ENCODE measurements at places on chromosomes 11 and 22.

GRCh38 chr22:47928631-47929030 lies 1166.2 kb downstream of the TBC1D22A start:
- no peak for DNase-seq

DNA sequence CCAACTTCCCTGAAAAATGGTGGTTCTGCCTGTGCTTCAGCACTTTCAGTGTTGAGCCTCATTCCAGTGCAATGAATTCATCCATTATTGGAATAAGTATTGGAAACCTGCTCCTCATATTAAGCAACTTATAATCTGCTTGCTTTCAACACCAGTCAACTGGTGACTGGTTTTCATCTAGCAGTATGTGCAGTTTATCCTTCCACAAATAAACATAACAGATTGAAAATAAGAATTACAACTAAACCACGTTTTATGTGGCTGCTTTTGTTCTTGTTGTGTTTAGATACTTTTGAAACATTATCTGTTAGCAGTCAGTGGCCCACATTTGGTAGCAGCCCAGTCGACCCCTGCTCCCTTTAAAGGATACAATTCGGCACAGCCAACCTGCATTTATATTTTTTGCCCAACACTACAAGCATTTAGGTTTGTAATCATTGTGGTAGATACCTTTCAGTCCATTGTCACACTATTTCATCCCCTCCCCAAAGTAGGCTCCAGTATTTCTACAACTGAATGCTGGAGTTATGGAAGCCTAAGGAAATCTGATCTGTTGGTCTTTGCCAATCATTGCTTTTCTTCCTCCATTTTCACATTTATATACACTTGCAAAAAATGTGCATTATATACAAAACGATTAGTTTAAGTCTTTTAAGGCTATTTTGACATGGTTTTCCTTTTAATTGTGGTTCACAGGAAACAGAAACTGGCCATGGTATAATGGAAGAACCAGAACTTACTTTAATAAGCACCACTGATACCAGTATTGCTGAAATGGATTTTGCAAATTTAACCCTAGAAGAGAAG lies 13.1 kb downstream of the TAF1D start:
- no peak for DNase-seq

DNA sequence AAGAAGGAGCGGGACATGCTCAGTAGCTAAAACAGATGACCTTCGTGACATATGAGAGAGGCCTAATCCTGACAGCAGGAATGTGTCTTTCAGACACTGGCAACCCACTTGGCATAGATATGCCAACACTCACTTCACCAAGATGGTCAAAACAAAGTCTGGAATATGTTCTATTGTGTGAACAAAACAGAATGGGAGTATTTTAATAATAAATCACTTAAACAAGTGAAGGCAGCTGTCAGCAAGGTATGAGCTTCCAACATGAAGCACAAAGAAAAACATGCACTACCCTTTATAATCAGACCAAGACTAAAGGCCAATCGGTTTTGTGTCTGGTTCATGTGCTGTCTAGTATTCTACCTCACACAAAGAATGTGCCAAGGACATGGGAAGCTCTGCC lies 23.1 kb downstream of the CCDC34 start:
- no peak for DNase-seq

DNA sequence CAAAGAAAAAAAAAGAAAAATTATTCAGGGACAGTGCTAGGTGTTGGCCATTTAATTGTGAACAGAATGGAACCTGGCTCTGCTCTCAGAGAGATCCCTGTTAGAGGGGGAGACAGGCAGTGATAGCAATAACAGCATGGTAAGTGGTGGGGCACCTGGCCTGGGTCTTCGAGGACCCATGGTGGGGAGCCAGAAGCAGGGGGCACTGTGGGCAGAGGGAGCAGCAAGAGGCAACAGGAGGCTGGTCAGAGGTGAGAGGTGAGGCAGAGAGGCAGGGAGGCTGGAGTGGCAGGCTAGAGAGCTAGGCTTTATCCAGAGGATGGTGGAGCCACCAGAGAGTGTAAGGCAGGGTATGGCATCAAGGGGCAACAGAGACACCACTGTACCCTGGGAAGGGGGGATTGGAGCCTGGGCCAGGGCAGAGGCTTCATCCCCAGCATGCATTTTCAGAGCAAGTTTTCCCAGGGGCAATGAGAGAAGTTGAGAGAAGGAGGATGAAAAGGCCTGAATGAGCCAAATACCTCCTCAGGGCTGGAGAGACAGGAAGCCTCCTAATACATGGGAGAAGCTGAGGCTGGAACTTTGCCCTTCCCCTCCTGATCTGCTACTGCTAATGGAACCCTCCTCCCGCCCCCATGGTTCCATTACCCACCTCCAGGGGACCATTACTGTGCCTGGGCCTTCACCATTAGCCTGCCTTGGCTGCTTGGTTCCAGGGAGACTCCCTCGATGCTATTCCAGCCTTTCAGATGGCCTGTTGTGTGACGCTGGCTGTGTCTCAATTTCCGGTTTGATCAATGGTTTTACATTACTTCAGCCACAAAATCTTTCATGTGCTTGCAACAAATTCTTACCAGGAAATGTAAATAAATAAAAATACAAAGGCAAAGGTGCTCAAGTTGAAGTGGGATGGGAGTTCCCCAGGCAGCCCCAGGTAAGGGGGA lies 2.6 kb upstream of the P2RY2 start:
- no peak for DNase-seq

DNA sequence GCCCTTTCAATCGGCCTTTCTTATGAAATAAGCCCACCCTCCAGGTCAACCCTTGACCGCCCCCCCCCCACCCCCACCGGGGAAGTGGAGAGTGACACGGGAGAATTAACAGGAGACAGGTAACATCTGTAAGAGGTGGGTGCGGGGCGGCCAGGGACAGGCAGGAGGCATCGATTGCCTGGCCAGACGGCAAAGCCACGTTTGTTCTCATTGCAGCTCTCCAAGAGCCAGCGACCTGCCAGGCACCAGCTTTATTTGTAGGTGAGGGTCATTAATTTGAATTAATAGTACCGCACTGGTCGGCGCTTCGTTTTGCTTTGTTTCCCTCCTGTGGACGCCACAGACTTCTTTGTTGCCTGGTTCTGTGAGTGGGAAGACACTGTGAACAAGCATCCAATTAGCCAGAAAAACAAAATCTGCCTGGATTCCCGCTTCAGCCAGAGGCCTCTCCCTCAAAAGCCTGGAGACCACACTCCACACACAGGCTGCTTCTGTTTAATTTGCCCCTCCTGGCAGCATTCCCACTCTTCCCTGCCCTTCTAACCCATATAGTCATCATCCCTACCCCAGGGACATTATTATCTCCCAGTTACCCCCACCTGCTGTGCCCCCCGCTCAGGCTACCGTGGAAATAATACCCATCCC lies 104.5 kb upstream of the OPCML start:
- no peak for DNase-seq

DNA sequence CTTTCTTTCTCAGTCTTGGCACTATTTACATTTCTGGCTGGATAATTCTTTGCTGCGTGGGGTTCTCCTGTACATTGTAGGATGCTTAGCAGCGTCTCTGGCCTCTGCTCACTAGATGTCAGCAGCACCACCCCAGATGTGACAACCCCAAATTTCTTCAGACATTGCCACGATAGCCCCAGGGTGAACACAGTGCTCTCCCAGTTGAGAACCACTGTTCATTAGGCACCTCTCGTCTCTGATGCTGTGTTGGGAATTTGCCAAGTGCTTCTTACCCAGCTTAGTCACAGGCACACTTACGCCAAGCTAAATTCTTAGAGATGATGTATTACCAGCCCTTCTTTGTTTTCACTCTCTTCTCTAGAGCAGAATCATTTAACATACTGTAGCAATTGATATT lies 9.4 kb downstream of the TRIM6 start:
- no peak for DNase-seq

DNA sequence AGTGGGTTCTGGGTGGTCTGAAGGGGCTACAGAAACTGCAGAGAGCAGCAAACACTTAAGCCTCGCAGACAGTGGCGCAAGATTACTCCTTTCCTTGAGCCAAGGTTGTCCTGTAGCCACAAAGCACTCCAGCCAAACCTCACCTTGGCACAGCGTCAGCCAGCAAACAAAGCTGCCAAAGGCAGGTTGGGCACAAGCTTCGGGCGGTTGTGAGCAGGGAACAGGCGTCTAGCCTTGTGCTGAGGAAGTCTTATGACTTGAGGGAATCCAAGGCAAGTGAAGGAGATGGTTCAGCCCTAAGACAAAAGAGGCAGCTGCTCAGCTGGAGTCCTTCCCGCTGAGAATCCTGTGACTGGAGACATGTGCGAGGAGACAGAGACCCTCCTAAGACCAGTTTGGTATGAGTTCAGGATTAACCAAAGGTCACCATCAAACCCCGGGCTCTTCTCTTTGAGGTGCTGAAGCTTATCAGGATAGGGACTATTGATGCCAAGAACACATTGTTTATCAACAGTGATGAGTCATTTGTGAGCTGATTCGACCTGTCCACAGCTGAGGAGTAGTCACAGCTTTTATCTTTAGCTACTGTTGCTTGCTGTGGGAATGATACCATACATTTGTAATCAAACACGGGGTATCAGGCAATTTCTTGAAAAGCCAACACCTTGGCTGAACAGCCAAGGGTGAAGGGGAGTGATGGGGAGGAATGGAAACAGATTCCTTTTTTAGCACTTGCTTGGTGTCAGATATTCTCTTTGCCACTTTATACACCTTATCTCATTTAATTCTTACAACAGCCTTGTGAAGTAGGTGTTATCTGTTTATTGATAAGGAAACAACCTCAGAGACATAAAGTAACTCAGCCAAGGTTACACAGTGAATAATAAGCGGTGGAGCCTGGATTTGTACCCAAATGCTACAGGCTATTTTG lies 4.6 kb downstream of the ADM start:
- no peak for DNase-seq

DNA sequence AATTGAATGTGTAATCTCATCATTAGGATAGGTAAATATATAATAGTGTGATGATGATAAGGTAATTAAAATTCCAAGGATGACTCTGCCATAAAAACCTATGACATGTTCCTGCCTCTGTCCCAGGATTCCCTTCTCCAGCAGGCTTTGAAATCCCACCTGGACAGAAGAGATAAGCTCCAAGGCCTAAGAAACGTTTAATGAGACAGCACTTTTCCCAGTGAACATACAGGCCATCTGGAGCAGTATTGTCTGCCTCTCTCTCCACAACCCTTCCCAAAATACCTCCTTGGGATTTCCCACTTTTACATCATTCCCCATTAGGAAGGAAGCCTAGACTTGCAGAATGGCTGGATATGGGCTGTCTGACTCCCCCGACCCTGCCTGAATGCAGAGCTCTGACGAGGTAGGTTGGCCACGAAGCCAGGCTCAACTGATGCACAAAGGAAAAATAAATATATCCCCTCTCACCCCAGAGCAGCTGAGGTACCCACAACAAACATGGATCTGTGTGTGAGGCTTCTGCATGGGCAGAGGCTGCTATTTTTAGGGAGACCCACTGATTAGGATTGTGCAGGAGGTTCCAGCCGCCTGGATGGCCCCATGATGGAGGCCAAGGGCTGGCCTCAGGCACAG lies 71.0 kb downstream of the TMPRSS5 start:
- no peak for DNase-seq
